ENCODE measurements at places on chromosomes 2 and 18. TPM values are rescaled to one million over a fixed set of nuclear protein-coding genes. Genes with fewer than 3 reads are reported as not detected.

The CFAP65 gene
- total RNA-seq, result 1.1 TPM

GRCh38 chr2:69975853-69976462, 14.5 kb upstream of the ASPRV1 start:
- no peak overlapping the region for H3K4me3 ChIP-seq
- no peaks in the 10 kb centered on the region for H3K4me1 ChIP-seq
- DNase-seq, result no peak
- no peaks in the 10 kb centered on the region for H3K27me3 ChIP-seq
- no peaks in the 10 kb centered on the region for H3K36me3 ChIP-seq
- H3K27ac ChIP-seq, result no peak overlapping the region

GRCh38 chr2:74367789-74368188, 12.3 kb downstream of the DCTN1 start:
- H3K4me3 ChIP-seq, result no peak overlapping the region
- no peak for DNase-seq
- peaks cover 25% of the 10 kb centered on the region for H3K27me3 ChIP-seq
- peaks cover 19% of the 10 kb centered on the region for H3K36me3 ChIP-seq

The PSMA8 gene
- not detected for total RNA-seq

DNA sequence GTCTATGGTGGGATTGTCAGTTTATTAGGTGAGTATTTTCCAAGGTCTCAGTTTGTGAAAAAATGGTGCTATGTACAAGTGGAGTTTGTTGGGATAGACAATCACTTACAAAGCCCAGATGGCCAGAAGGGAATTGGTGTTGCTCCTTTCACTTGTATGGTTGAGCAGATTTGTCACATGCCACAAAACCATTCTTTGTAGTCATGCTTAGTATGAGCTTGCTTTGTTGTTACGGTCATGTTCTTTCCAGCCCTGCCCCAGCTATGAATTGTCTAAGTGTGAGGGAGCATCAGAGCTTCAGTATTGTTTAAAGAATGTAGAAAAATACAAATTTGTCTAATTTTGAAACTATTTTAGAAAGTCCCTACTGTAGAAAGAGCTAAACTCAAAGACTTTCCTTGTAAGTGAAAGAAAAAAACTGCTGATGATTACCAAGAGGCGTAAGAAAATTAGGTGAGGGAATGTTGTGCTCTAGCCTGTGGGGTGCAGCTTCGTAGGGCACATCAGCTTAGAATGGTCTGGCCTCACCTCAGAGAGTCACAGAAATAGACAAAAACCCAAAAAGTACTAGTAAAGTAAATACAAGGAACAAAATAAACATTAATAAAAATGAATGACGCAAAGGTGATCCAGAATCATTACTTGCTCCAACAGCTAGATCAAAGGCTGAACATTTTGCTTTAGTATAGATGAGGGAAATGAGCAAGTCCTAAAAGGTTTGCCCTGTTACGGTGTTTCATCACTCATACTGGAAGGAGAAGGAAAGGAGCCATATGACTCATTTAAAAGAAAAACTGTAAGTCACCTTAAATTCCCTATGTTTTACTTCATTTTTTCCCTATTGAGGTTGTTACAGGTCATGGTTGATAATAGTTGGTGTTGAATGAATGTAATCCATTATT, 9.2 kb downstream of the TGIF1 start:
- DNase-seq, result no peak
- no peak overlapping the region for H3K4me3 ChIP-seq
- no peaks in the 10 kb centered on the region for H3K27me3 ChIP-seq
- no peaks in the 10 kb centered on the region for H3K36me3 ChIP-seq
- peaks cover 10% of the 10 kb centered on the region for H3K4me1 ChIP-seq
- peak overlapping the region; percentile 24 for H3K27ac ChIP-seq

The ZBTB7C gene
- 10.6 TPM for total RNA-seq

DNA sequence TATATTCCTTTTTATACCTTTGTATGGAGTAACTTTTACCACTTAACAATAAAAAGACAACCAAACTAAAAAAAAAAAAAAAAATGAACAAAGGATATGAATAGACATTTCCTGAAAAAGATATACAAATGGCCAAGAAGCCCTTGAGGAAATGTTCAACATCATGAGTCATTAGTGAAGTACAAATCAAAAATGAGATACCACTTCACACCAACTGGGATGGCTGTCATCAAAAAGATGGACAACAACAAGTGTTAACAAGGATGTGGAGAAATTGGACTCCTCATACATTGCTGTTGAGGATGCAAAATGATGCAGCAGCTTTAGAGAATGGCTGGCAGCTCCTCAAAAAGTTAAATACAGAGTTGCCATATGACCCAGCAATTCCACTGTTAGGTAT, 22.6 kb upstream of the SCYGR2 start:
- no peaks in the 10 kb centered on the region for H3K36me3 ChIP-seq
- DNase-seq, result no peak
- peaks cover 18% of the 10 kb centered on the region for H3K4me1 ChIP-seq
- H3K27me3 ChIP-seq, result peaks cover 4% of the 10 kb centered on the region
- H3K27ac ChIP-seq, result no peak overlapping the region
- no peak overlapping the region for H3K4me3 ChIP-seq

GRCh38 chr2:119484834-119485233, 39.4 kb downstream of the SCTR start:
- DNase-seq, result no peak
- H3K27me3 ChIP-seq, result peaks cover 5% of the 10 kb centered on the region
- no peaks in the 10 kb centered on the region for H3K36me3 ChIP-seq
- H3K4me3 ChIP-seq, result no peak overlapping the region
- no peak overlapping the region for H3K27ac ChIP-seq

- H3K27me3 ChIP-seq, result no peaks in the 10 kb centered on the region
- no peak overlapping the region for H3K27ac ChIP-seq
- no peak overlapping the region for H3K4me3 ChIP-seq
- no peak for DNase-seq
Measured at GRCh38 chr2:61421611-61422010, 49.3 kb downstream of the USP34 start.

GRCh38 chr2:60515721-60516226, 37.7 kb downstream of the BCL11A start:
- H3K4me3 ChIP-seq, result no peak overlapping the region
- H3K36me3 ChIP-seq, result no peaks in the 10 kb centered on the region
- no peak for DNase-seq
- peaks cover 7% of the 10 kb centered on the region for H3K4me1 ChIP-seq
- H3K27ac ChIP-seq, result no peak overlapping the region

DNA sequence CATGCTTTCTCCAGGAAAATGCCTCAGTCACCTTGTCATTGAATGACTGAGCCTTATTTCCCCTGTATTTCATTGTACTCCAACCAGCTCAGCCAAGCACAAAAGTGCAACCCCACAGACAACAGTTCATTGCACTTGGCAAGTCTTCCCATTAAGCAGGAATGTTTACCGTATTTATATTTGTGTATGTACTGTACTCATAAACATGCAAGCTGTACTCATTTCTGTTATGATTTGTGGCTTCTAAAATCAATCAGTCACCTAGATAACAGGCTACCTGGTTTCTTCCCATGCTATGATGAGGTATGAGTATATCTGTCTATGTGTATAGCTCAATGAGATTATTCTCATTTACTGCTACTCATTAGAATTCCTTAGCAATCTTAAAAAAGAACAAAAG, 505.5 kb upstream of the FAM98A start:
- H3K27ac ChIP-seq, result no peak overlapping the region
- no peaks in the 10 kb centered on the region for H3K4me1 ChIP-seq
- no peak for DNase-seq
- no peaks in the 10 kb centered on the region for H3K36me3 ChIP-seq
- no peaks in the 10 kb centered on the region for H3K27me3 ChIP-seq
- no peak overlapping the region for H3K4me3 ChIP-seq

DNA sequence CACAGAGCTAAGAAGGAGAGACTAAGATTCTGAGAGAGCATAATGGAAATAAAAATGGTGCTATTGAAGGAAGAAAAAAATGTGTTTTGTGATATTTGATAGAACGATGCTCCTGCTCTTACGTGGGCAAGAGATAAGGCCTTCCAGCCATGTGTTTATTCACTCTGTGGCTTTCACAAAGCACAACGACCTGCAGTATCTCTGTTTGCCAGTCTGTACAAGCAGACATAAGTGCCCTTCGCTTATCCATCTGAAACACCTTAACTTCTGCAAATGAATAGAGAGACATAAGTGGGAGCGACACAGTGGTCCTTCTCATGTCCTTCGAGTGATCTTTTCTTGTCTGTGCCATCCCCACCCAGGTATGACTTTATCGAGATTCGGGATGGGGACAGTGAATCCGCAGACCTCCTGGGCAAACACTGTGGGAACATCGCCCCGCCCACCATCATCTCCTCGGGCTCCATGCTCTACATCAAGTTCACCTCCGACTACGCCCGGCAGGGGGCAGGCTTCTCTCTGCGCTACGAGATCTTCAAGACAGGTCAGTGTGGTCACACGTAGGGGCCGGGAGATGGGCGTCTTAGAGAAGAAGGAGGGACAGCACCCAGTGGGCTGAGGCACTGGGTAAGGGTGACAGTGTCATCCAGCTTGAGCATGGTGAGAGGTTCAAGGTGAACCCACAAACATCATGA, 33.7 kb downstream of the NRP2 start:
- no peak for DNase-seq
- H3K36me3 ChIP-seq, result peaks cover 4% of the 10 kb centered on the region
- peaks cover 63% of the 10 kb centered on the region for H3K4me1 ChIP-seq
- no peak overlapping the region for H3K4me3 ChIP-seq

- H3K36me3 ChIP-seq, result peaks cover 14% of the 10 kb centered on the region
- H3K27me3 ChIP-seq, result peaks cover 16% of the 10 kb centered on the region
- peak overlapping the region; percentile 25 for H3K4me3 ChIP-seq
Measured at GRCh38 chr18:79420033-79420745, 24.5 kb downstream of the NFATC1 start.

DNA sequence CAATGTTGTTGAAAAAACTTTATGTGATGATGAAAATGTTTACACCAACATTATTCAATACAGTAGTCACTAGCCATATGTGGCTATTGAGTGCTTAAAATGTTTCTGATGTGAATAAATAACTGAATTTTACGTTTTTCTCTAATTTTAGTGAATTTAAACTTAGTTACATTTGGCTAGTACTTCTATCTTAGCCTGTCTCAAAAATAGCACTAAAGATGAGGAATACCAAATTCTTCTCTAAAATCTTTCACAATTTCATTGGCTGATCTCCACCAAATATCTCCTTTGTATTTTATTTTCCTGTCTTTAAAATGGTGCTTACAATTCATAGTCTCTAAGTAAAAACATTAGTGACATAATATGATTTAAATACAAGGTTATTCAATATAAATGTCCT, 83.7 kb upstream of the RND3 start:
- H3K27ac ChIP-seq, result no peak overlapping the region
- no peak overlapping the region for H3K4me3 ChIP-seq
- DNase-seq, result no peak
- no peaks in the 10 kb centered on the region for H3K27me3 ChIP-seq

The DUSP19 gene
- 1.6 TPM for total RNA-seq

The TPRKB gene
- 27.2 TPM for total RNA-seq

The GREB1 gene
- total RNA-seq, result 134 TPM

The SLC5A7 gene
- 0.27 TPM for total RNA-seq

DNA sequence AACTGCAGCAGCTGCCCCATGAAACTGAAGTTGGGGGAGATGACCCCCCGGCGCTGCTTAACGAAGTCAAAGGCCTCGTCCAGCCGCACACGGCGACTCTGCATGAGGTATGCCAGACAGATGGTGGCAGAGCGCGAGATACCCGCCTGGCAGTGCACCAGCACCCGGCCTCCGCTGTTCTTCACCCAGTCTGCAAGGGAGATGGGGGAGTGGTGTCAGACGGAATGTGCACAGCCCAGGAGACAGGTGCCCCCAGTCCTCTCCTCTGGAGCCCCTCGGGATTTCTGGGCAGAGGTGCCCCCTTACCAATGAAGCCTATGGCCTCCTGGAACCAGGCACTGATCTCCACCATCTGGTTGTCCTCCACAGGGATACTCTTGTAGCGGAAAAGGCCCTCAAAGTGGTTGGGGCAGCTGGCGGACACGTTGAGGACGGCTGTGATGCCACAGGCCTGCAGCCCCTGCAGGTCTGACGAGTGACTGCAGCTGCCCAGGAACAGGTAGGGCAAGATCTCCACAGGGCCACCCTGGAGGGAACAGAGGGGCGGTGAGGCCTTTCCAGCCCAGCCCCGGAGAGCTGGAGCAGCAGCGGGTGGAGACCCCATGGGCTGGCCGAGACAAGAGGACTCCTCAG, 1.3 kb downstream of the DUSP2 start:
- no peaks in the 10 kb centered on the region for H3K36me3 ChIP-seq
- no peak for DNase-seq
- H3K27me3 ChIP-seq, result peaks cover 9% of the 10 kb centered on the region
- H3K4me1 ChIP-seq, result peaks cover 11% of the 10 kb centered on the region

The SOX11 gene
- total RNA-seq, result 576 TPM

The CHRND gene
- 2.2 TPM for total RNA-seq

- peak overlapping the region; percentile 100 for H3K27ac ChIP-seq
- H3K36me3 ChIP-seq, result no peaks in the 10 kb centered on the region
- peak overlapping the region; percentile 90 for H3K4me3 ChIP-seq
Measured at GRCh38 chr18:76450452-76451395, 44.3 kb downstream of the ZNF516 start.
